ENCODE measurements at places on chromosomes 7 and 10. TPM values are rescaled to one million over a fixed set of nuclear protein-coding genes. Genes with fewer than 3 reads are reported as not detected.

DNA sequence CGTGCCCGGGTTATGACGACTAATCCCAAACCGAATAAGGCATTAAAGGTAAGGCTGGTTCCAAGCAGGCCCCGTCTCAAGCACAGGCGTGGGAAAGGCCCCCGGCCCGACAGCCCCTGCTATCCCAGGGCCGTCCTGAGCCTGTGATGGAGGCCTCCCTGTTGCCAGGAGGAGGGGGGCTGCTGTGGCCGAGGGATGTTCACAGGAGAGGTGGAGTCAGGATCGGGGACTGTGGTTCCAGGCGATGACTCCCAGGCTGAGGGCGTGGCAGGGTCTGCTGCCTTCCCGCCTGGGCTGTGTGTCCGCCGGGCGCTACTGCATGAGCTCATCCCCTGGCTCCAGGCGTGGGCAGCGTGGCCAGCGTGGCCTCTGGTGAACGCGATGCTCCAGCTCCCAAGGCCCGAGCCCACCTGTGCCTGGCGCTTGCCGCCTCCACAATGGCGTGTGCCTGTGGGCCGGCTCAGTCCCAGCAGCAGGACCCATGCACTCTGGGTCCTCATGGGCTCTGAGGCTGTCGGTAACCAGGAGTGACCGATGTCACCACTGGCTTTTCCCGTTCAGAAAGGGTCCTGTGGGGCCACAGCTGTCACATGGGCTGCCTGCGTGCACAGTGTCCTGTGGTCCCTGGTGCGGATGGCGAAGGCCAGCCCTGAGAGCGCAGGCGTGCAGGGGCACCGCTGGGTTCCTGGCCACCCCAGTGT lies 8.8 kb downstream of the MAFK start:
- DNase-seq: no peak

GRCh38 chr7:1926908-1927306 lies 256.8 kb downstream of the ELFN1 start:
- DNase-seq: no peak

- DNase-seq: no peak
Measured at GRCh38 chr10:23869996-23870395, 338.9 kb upstream of the KIAA1217 start.

GRCh38 chr7:116478834-116479233 lies 20.7 kb upstream of the CAV2 start:
- DNase-seq: no peak

- no peak for DNase-seq
Measured at GRCh38 chr7:139647814-139648390, 124.4 kb downstream of the CLEC2L start.

- DNase-seq: no peak
Measured at GRCh38 chr7:139798221-139798620, 20.4 kb upstream of the HIPK2 start.

- DNase-seq: no peak
Measured at GRCh38 chr10:91591797-91592174, 41.1 kb downstream of the PPP1R3C start.

- DNase-seq: no peak
Measured at GRCh38 chr7:5382281-5382892, 41.2 kb downstream of the TNRC18 start.

DNA sequence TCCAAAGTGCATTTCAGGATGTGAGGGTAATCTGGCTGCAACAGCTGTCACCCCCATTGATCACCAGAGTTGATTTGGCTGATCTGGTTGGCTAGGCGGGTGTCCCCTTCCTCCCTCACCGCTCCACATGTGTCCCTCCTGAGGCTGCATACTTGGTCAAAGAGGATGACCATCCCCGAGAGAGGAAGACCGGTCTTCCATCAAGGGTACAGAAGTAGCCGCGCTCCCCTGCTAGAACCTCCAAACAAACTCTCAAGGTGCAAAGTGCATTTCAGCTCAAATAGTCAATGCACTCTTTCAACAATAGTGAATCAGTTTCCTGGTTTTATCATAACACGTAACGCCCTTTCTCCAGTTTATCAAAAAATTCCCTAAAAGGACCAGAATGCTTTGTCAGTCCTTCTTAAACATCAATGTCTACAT lies 44.6 kb downstream of the CARD11 start:
- no peak for DNase-seq

Gene GNGT1
- total RNA-seq: not detected

Gene CFAP70
- total RNA-seq: 1.4 TPM

Gene KCNMA1
- 2.2 TPM for total RNA-seq

Gene OPALIN
- total RNA-seq: not detected

Gene CALY
- not detected for total RNA-seq

Gene DGKB
- 0.38 TPM for total RNA-seq

Gene IKZF1
- 3.5 TPM for total RNA-seq

Data from Right ventricle myocardium inferior (tissue), 1 donor.